ENCODE measurements at places on chromosomes 4 and X. TPM values are rescaled to one million over a fixed set of nuclear protein-coding genes. Genes with fewer than 3 reads are reported as not detected.

Gene ZMAT1
- not detected for total RNA-seq

Gene IL1RAPL1
- not detected for total RNA-seq

Gene SRPX
- not detected for total RNA-seq

Gene GPM6B
- total RNA-seq = not detected

Gene RHOXF1
- not detected for total RNA-seq

Gene TMEM47
- total RNA-seq = not detected

Gene PRSS12
- 0.02 TPM for total RNA-seq

Gene PHKA1
- 6.8 TPM for total RNA-seq

Gene RASGEF1B
- total RNA-seq = not detected

Gene TMSB15A
- total RNA-seq = not detected

Gene LIMCH1
- not detected for total RNA-seq

Gene H2BW2
- not detected for total RNA-seq

Gene PNMA3
- total RNA-seq = not detected

Gene FGFRL1
- total RNA-seq = 19.1 TPM

Gene AKAP14
- total RNA-seq = 1.9 TPM

Gene C4orf51
- total RNA-seq = not detected

Gene NLGN4X
- not detected for total RNA-seq

Gene SPANXB1
- not detected for total RNA-seq

Gene CT45A5
- not detected for total RNA-seq

Gene TMEM150C
- 0.42 TPM for total RNA-seq

Gene TMEM35A
- total RNA-seq = not detected

Gene PKD2
- total RNA-seq = 9.1 TPM

Gene VSIG1
- total RNA-seq = not detected

Gene EDA2R
- 9.3 TPM for total RNA-seq

Gene PAGE2B
- total RNA-seq = not detected

Gene RBMXL3
- total RNA-seq = not detected

Gene CPLX1
- 0.36 TPM for total RNA-seq

Gene GBA3
- 0.18 TPM for total RNA-seq

Gene AFF2
- total RNA-seq = not detected

Gene BDH2
- total RNA-seq = 46.2 TPM

Gene SLC6A14
- total RNA-seq = 43.2 TPM

Gene BCAP31
- total RNA-seq = 178 TPM

Gene REPS2
- total RNA-seq = 0.84 TPM

Gene ADGRG2
- not detected for total RNA-seq

Gene SMIM10
- total RNA-seq = not detected

Gene SSX1
- total RNA-seq = not detected

Gene NR3C2
- 0.46 TPM for total RNA-seq

Gene DIAPH2
- total RNA-seq = 8.3 TPM

Gene ATP8A1
- total RNA-seq = 6.2 TPM

Gene DMRTC1B
- total RNA-seq = not detected

Gene NDP
- not detected for total RNA-seq

Gene SPANXN4
- total RNA-seq = not detected

Gene PCDH19
- 0.02 TPM for total RNA-seq

Gene SYTL4
- total RNA-seq = 0.73 TPM

Data from HepG2 (cell line).